Retina (tissue), 1 donor: ENCODE measurements at places on chromosomes 12 and 14.

GRCh38 chr14:50864946-50865345 is 6.9 kb upstream of the ABHD12B start:
- peak; percentile 54 for DNase-seq

DNA sequence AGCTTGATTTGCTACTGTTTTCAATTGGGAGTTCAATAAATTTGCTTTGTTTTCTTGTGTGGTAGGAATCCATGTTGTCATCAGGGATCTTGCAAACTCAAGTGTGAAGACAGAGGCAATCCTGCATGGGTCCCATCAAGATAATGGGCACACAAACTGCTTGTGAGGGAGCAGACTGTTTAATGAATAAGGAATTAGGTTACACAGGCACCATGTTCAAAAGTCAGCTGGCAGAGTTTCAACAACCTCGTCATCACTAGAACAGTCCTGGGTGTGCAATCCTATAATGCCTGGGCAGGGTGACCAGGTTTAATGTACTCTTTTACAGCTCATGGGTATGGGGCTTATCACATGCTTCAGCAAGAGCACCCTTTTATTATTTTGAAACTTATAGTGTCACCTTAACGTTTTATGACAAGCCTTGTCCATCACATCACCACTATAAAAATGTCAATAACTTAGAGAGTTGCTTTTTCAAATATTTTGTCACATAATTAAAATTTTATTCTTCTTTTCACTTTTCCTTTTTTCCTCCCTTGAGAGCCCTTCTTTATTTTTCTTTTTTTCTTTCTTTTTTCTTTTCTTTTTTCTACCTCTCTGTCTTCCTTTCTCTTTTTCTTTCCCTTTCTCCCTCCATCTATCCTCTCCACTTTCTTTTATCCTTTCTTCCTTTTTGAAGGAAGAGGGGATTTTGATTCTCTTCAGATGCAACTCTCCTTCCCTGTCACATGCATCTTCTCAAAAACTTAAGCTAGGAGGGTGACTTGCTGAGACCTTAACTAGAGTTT is 252.2 kb upstream of the ATP2B1 start:
- DNase-seq: no peak

DNA sequence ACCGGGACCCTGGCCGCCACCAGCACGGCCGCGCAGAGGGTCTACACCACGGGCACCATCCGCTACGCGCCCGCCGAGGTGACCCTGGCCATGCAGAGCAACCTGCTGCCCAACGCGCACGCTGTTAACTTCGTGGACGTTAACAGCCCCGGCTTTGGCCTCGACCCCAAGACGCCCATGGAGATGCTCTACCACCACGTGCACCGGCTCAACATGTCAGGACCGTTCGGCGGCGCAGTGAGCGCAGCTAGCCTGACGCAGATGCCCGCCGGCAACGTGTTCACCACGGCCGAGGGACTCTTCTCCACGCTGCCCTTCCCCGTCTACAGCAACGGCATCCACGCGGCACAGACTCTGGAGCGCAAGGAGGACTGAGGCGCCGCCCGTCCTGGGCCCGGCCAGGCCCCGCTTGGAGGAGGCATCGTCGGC is 150.1 kb downstream of the EGLN3 start:
- DNase-seq: peak; percentile 41

GRCh38 chr14:50666772-50667683 is 1.1 kb downstream of the SAV1 start:
- peak; percentile 51 for DNase-seq

DNA sequence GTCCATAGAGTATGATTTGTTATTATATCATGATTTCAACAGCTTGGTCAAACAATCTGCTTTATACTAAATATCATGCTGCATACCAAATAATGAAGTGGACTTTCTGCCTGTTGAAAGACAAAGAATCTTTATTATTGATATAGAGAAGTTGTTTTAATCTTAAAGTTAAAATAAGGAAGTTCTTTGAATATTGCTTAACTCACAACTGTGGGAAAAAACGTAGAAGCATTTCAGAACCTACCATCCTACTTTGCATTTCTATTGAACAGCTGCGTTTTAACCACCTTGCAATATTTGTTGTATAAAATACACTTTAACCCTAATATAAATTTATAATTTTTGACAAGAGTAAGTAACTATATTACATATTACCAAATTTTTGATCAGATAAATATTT is 22.9 kb upstream of the ARL1 start:
- no peak for DNase-seq

GRCh38 chr12:118187751-118188435 is 52.0 kb downstream of the PEBP1 start:
- DNase-seq: peak; percentile 45

GRCh38 chr14:86057018-86057667 is 527.2 kb downstream of the FLRT2 start:
- DNase-seq: peak; percentile 32

GRCh38 chr12:66590275-66590985 is 88.4 kb downstream of the GRIP1 start:
- no peak for DNase-seq

DNA sequence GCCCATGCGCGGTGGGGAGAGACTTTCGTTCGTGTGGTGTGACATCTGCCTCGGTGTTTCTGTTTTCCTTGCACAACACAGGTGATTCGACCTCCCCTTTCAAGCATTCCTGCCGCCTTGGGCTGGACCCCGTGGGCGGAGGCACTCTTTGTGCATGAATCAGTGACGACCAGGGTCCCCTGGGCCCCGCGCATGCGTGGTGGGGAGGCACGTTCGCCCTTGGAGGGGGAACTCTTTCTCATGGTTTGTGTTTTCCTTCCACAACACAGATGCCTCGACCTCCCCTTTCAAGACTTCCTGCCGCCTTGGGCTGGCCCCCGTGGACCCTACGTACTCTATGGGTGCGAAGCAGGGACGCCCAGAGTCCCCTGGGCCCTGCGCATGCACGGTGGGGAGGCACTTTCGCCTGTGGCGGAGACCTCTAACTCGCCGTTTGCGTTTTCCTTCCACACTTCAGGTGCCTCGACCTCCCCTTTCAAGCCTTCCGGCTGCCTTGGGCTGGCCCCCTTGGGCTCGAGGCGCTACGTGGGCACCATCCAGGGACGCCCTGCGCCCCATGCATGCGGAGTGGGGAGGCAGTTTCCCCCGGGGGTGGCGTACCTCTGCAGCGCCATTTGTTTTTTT is 340.9 kb downstream of the ALG10 start:
- DNase-seq: no peak

GRCh38 chr14:95645389-95645996 is 40.7 kb upstream of the TCL1B start:
- no peak for DNase-seq

- DNase-seq: no peak
Measured at GRCh38 chr12:71214511-71215285, 56.9 kb upstream of the TSPAN8 start.

GRCh38 chr12:66131067-66131688 is 628 bp upstream of the LLPH start:
- no peak for DNase-seq

DNA sequence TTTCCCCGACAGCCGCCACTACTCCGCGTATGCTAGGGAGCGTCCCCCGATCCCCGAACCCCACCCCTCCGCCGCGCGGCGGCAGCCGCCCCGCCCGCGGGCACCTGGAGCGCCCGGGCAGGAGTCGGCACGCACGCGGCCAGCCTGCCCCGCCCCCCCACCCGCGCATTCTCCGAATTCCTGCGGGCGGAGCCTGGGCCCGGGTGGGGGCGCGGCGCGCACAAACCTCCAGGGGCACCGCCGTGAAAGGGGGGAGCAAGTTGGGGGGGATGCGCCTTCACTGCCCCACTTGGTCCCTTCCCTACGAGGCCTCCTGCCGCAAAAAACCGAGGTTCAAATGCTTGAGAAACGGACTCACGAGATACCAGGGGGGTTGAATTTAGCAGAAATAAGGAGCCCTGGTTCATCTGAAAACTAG is 1.7 kb downstream of the AJUBA start:
- no peak for DNase-seq

DNA sequence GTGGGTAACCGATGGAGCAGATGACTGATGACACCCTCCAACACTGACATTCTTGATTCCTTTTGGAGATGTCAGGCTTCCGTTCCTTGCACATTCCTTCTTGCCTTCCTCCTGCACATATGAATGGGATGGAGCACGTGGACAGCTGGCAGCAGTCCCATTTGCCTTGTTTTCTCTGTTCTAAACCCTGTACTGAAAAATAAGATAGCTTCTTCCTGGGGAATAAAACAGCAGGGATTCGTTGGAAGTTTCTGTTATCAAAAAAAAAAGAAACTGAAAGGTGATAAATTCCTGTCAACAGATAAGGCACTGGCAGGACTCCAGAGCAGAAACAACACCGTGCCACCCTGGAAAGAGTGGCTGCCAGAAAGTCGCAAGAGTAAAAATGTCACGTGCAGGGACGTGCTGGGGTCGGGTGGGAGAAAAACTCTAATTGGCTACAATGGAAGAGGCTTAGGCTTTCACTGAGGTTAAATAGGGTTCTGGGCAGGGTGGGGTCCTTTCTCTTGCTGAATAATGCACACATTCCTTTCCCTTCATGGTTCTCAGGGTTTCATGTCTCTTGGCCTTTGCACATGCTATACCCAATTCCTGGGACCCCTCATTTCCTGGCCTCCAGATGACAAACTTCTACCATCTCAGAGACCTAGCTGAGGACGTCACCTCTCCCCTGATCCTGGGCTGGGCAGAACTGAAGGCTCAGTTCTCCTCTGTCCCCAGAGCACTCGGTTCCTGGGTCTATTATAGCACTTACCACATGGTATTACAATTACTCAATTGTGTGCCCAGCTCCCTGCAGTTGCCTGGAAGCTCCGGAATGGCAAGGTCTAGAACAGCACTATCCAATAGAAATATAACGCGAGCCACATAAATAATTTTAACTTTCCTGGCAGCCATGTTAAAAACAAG is 7.0 kb upstream of the NUAK1 start:
- no peak for DNase-seq

DNA sequence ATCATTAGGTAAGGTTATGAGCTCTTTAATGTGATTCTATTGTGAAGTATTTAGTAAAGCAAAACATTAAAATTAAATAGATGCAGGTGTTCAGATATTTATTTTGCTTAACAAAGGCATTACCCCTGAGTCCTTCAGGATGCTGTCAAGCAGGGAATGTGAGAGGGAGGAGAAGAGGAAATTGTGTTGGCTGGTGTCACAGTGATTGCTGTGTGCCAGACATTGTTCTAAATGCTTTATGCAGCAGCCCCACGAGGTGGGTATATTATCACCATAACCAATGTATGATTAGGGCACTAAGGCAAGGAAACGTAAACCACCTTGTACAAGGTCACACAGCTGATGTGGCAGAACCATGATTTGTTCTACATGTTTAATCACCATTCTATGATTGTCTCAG is 80.1 kb downstream of the STAB2 start:
- DNase-seq: no peak

- DNase-seq: no peak
Measured at GRCh38 chr12:31896514-31897039, 62.6 kb upstream of the RESF1 start.

DNA sequence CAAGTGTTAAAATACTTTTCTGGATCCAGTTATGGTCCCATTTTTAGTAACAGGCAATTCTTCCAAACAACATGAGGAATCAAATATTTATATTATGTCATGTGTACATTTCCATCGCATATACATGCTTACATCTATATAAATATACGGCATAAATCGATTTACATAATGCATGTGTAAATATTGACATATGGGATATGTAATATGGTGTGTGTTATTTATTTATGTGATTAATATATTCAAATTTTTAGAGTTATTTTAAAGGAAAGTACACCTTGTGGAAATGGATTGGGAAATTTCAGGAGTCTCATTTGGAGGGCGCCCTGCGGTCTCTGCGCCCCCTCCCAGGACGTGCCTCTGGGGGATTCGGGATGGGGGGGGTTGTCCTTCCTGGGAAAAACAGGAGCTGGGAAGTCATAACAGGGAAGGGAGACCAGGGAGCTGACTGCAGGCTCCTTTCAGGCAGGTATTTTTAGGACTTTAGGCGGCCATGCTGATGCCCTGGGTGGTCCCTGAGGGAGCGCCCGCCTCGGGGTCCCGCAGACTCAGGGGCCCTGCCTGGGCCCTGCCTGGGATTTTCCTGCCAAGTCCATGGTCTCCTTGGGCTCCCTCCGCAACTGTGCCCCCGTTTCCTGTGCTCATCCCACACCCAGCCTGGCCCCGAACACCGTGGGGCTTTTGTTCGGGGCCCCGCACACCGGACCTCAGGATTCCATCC is 82.7 kb upstream of the SFSWAP start:
- no peak for DNase-seq
